Urothelium cell line (cell line): ENCODE measurements at places on chromosomes 4 and X.
A peak's percentile ranks its signal among the peaks of the same experiment; 100 is the strongest.

GRCh38 chr4:37802068-37802666, 24.3 kb upstream of the PGM2 start:
- DNase-seq, result peak; percentile 75

- no peak for DNase-seq
Observed at GRCh38 chr4:160142579-160142978, 1039.7 kb downstream of the RAPGEF2 start.

- DNase-seq, result no peak
Observed at GRCh38 chr4:168317621-168318020, 931 bp downstream of the DDX60 start.

DNA sequence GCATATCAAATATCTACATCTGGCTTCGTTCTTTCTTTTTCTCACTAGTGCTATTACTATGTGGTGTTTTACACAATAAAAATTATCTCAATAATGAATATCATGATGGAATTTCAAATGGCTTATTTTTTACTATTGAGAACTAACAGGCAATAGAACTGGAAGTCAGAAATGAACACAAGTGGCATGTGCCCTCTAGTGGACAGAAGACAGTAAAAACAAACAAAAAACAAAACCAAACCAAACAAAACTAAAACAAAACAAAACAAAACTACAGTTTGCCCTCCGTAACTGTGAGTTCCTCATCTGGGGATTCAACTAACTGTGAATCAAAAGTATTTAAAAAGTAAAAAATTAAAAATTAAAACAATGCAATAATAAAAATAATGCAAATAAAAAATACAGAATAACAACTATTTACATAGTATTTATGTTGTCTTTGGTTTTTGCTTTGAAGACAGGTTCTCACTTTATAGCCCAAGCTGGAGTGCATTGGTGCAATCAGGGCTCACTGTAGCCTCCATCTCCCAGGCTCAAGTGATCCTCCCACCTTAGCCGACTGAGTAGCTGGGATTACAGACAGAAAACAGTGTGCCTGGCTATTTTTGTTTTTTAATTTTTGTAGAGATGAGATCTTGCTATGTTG, 195.6 kb upstream of the TACR3 start:
- DNase-seq, result peak; percentile 16
